ENCODE measurements at places on chromosomes 5 and 9. TPM values are rescaled to one million over a fixed set of nuclear protein-coding genes. Genes with fewer than 3 reads are reported as not detected.

The SPINK7 gene
- not detected for polyA plus RNA-seq

The PCDHB15 gene
- polyA plus RNA-seq: 30.0 TPM

The PKD2L2 gene
- polyA plus RNA-seq: not detected

The FRMD3 gene
- polyA plus RNA-seq: 5.1 TPM

The TYRP1 gene
- polyA plus RNA-seq: not detected

The EEIG1 gene
- polyA plus RNA-seq: 4.2 TPM

The SPATA31E1 gene
- not detected for polyA plus RNA-seq

The GDA gene
- 0.66 TPM for polyA plus RNA-seq

The FOXD4 gene
- polyA plus RNA-seq: not detected

The MRPL41 gene
- polyA plus RNA-seq: 28.4 TPM

The CAMK2A gene
- polyA plus RNA-seq: 39.5 TPM

The KIF20A gene
- 0.17 TPM for polyA plus RNA-seq

The TAL2 gene
- polyA plus RNA-seq: not detected

The DNAJC25 gene
- 21.7 TPM for polyA plus RNA-seq

The GRXCR2 gene
- polyA plus RNA-seq: not detected

The HSDL2 gene
- 14.3 TPM for polyA plus RNA-seq

The FAT2 gene
- polyA plus RNA-seq: 0.83 TPM

The CEL gene
- 0.09 TPM for polyA plus RNA-seq

The PCDHGB4 gene
- polyA plus RNA-seq: 2.1 TPM

The IL9 gene
- polyA plus RNA-seq: not detected

The LAMC3 gene
- not detected for polyA plus RNA-seq

The CER1 gene
- not detected for polyA plus RNA-seq

The ZFP37 gene
- 6.1 TPM for polyA plus RNA-seq

The INSL4 gene
- polyA plus RNA-seq: not detected

The BRINP1 gene
- 38.1 TPM for polyA plus RNA-seq

The ORM1 gene
- polyA plus RNA-seq: 3.5 TPM

The PAEP gene
- not detected for polyA plus RNA-seq

The CDX1 gene
- polyA plus RNA-seq: not detected

The MAMDC4 gene
- polyA plus RNA-seq: 0.12 TPM
